ENCODE measurements at places on chromosomes 2 and 18. TPM values are rescaled to one million over a fixed set of nuclear protein-coding genes. Genes with fewer than 3 reads are reported as not detected.

Gene DCDC2C
- not detected for total RNA-seq

Gene CCDC85A
- total RNA-seq, result 1.8 TPM

Gene PKDCC
- 153 TPM for total RNA-seq

Gene GTF2A1L
- total RNA-seq, result not detected

Gene AQP12B
- not detected for total RNA-seq

Gene ST6GAL2
- total RNA-seq, result not detected

Gene RTP5
- not detected for total RNA-seq

Gene STAT4
- 0.53 TPM for total RNA-seq

Gene SLC11A1
- total RNA-seq, result 3.9 TPM

Gene C2orf81
- 0.38 TPM for total RNA-seq

Gene MBD5
- total RNA-seq, result 13.9 TPM

Gene LAMA3
- 0.49 TPM for total RNA-seq

Gene BCS1L
- 26.6 TPM for total RNA-seq

Gene CACNB4
- total RNA-seq, result 0.21 TPM

Gene RGPD4
- not detected for total RNA-seq

Gene BMP10
- total RNA-seq, result 0.17 TPM

Gene LIPG
- 4.3 TPM for total RNA-seq

Gene PROC
- not detected for total RNA-seq

Gene LRRTM4
- total RNA-seq, result 0.60 TPM

Gene GCKR
- not detected for total RNA-seq

Gene RAB27B
- total RNA-seq, result 0.05 TPM

Gene MARCO
- total RNA-seq, result 1.7 TPM
